Stimulated activated CD4-positive, alpha-beta T cell treated with anti-CD3 and anti-CD28 coated beads, Interleukin-1b, Interleukin-23, amount 100 ng/mL, for 1 hour (primary cell): ENCODE measurements at places on chromosomes 4 and X.

DNA sequence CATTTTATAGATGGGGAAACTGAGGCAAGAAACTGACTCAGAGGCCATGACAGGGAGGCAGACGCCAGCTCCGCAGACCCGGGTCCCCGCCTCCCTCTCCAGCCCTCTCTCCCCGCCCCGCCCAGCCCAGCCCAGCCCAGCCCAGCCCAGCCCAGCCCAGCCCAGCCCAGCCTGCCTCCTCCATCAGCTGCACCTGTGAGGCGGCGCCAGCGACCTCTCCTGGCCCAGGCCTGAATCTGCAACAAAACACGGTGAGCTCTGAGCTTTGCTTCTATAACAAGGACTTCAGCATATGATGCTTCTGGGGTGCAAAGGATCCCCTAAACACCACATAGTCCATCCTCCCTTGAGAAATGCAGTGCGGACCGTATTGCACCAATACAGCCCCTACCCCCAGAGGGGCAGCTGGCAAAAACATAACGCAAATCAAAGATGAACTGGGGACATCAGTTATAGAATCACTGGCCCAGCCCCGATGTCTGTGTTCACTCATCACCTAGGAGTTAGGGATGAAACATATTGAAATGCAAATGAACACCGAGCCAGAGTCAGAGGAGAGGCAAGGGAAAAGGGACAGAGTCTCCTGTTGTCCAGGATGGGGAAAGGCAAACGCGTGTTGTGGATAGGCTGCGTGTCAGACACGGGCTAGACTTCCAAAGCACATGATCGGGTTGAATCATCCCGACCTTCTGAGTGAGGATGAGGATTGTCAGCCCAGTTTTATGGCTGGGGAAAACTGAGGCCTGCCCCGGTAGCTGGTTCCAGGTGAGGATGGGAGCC is 216.1 kb upstream of the PSAPL1 start:
- DNase-seq = no peak

DNA sequence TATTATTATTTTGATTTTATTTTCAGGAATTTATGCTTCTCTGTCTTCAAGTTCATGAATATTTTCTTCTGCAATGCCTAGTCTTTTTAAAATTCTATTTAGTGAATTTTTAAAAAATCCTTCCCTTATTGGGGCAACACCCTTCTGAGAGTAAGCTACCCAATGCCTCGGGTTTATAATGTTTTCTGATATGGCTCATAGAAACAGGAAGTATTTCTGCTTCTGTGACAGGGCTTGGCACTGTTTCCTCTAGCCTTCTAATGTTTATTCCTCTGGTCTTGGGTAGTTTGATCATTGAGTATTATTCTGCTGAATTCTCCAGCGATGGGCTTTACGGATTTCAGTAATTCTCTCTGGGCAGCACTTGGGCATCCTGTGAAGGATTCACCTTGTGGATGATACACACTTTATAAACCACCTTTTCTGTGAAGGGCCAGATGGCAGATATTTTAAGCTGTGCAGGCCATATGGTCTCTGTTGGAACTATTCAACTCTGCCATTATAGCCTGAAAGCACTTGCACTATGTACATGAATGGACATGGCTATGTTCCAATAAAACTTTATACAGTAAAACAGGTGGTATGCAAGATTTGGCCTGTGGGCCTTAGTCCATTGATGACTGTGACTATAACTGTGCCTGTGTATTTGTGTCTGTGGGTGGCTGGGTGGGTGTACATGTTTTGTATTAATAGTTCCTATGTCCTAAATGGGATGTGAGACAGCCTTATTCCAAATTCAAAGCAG is 95.9 kb upstream of the FAT1 start:
- no peak for DNase-seq

DNA sequence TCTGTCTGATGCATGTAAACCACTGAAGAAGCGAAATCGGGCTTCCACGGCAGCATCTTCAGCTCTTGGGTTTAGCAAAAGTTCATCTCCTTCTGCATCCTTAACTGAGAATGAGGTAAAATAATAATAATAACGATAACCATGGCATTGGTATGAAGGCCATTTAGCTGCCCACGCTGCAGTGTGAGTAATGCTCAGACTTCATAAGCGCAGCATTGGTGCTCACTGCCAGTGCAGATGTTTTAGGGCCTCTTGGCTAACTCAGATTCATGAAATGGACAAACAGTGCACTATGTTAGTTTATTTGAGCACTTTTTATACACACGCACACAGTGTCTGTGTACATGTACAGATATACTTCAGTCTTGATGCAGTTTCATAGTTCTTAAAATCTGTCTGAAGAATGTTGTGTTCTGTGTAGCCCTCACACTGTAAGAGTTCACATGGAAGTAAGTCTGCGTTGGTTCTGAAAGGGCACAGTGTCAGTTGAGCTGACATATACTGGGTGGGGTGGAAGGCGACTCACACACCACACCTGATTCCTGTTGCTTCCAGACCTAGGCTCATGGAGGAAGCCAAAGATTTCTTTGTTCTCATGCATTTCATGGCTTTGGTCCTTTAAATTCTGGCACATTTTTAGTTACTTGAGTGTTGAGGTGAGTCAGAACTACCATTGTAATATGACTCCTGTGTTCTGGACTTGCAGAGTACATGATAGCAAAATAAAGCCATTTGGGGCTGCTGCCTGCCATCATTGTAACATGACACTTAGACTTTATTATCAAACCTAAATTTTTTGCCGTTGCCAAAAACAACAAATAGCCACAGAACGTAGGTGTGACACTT is 68.7 kb downstream of the NSD2 start:
- DNase-seq = no peak

GRCh38 chrX:130300010-130300282 is 31.2 kb upstream of the ZNF280C start:
- DNase-seq = no peak

DNA sequence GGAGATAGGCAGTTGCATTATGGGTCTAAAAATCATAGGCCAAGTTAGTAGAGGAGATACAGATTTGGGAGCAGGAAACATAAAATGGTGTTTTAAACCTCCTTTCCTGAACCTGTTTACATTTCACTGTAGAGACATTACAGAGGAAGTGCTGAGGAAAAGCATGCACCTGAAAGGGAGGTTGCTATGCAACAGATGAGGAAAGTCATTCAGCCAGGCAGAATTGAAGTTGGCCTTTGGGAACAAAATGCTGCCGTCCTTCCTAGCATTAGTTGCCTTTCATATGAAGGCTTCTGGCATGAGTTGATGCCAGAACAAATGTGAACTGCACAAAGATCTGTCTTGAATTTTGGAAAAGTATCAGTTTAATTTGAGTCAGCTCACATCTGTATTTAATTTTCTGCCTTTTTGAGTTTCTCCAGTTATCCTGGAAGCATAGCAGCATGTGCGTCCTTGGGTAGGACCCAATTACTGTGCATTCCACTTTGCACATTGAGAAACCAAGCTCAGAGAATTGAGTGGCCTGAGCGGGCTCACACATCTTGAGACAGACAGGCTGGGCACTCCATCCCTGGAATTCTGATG is 38.2 kb downstream of the MAGED1 start:
- DNase-seq = no peak

DNA sequence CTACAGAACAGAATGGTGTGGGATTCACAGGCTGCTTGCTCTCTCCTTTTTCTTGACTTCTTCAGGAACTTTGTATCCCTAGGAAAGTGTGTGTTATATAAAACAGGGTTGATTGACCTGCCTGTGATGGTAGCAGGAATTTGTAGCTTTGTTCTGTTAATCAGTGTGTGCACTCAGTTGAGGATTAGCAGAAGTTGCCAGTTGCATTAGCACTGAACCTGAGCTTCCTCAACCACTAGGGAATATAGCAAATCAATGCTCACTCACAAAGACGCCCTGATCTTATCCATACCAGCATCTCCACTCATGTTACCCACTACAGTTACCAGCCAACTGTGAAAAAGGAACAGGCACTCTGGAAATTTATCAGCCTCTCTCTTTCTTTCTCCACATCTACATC is 319.1 kb upstream of the EMCN start:
- no peak for DNase-seq

- DNase-seq = no peak
Observed at GRCh38 chrX:75957107-75957610, 172.1 kb upstream of the MAGEE2 start.

- no peak for DNase-seq
Observed at GRCh38 chrX:11398139-11398538, 104.9 kb downstream of the AMELX start.

DNA sequence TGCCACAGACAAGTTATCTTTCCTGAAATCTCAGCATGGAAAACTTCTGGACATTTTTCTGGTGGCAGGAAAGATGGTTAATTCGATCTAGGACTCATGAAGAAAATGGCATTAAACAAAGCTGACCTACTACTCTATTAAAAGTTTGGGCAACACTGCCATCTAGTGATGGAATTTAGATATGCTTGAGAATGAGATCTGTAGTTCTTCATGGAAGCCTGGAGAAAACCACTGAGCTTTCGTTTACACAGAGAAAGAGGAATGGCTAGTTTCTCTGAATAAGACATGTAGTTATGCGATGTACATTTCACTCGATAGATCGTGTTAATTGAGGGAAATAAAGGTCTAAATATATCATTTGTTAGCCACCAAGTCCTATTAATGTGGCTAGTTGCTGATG is 51.7 kb upstream of the CHRDL1 start:
- DNase-seq = no peak
